ENCODE measurements at places on chromosomes 1 and 21.

DNA sequence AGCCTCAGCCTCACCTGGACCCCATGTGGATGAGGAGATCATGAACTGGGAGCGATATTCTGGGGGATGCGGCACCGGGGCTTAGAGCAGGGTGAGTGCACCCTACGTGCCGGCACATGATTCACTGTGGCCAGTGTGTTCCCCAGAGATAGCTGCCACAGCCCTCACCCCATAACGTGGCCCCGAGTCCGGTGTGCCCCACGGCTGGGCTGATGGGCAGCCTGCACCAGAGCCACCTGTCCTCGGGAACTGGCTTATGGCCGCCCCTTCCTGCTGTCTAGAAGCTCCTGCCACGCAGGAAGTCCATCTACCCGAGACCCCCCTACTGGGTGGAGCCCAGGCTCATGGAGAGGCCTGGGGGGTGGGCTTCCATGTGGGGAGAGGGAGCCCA, 39.1 kb upstream of the SLC19A1 start:
- DNase-seq, result no peak

- DNase-seq, result no peak
Measured at GRCh38 chr1:147142886-147143285, 29.4 kb downstream of the PRKAB2 start.

- no peak for DNase-seq
Measured at GRCh38 chr1:66490816-66491215, 43.1 kb upstream of the SGIP1 start.

DNA sequence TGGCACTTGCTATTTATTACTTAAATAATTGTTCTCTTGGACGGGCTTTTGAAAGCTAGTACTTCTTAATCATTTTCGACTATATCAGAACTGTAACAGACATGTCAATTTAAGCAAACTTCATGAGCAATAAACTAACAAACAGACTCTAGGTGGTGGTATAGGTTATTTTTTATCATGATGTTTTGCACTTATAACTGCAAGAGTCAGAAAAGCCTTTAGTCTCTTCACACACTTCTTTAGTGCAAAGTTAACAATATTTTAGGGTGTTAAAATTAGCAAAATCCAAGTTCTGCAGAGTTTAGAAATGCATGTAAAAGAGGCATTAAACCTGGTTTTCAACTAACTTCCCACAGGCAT, 2.2 kb downstream of the NRIP1 start:
- no peak for DNase-seq

DNA sequence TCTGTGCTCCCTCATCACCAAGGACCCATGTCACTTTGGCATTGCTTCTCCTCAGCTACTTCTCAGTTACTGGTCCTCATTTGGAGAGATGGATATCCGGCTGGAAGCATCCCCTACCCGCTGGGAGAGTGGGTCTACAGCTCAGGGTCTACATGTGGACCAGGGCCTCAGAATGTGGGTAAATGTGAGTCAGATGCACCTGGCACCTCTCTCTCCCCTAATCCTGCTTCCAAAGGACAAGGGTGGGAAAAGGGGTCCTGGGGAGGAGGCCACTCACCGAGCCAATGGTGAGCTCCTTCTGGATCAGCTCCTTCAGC, 908 bp downstream of the S100A6 start:
- DNase-seq, result no peak

DNA sequence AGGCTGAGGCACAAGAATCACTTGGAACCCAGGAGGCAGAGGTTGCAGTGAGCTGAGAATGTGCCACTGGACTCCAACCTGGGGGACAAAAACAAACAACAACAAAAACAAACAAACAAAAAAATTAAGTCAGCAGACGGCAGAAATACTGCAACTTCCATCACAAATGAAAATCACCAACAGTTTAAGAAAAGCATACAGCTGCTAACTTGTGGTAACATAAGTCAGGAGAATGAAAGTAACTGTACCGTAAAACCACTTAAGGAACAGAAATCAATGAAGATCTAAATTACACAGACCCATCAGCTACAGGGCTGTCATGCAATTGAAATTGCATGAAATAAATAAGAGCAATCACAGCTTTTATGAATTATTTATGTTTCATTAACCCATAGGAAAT, 25.0 kb downstream of the MCOLN2 start:
- no peak for DNase-seq

- DNase-seq, result no peak
Measured at GRCh38 chr1:101914473-101915242, 82.1 kb downstream of the OLFM3 start.

GRCh38 chr1:86950712-86951419, 36.4 kb downstream of the HS2ST1 start:
- no peak for DNase-seq

- DNase-seq, result no peak
Measured at GRCh38 chr1:45887156-45887842, 83.9 kb downstream of the MAST2 start.

- no peak for DNase-seq
Measured at GRCh38 chr1:226519716-226520598, 28.6 kb upstream of the STUM start.

DNA sequence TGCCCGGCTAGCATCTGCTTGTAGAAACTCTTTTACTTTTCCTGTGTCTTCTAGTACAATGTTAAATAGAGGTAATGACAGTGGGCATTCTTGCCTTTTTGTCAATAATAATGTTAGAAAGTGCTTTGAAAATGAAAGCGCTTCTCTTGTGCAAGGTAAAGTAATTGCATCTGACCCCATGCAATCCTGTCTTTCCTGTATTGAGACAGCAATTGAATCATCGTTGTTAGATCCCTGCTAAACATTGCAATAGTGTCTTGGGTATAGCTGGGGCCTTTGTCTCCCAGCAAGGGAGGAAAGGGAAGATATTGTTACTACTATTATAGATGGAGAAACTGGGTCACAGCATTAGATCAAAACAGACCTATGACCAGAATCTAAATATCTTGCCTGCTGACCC, 80.9 kb downstream of the TLR5 start:
- DNase-seq, result no peak

- no peak for DNase-seq
Measured at GRCh38 chr1:39933956-39934941, 20.7 kb upstream of the MFSD2A start.

- DNase-seq, result no peak
Measured at GRCh38 chr1:113861641-113862040, 9.9 kb downstream of the PTPN22 start.

GRCh38 chr1:171141688-171142415, 43.2 kb upstream of the FMO2 start:
- no peak for DNase-seq

DNA sequence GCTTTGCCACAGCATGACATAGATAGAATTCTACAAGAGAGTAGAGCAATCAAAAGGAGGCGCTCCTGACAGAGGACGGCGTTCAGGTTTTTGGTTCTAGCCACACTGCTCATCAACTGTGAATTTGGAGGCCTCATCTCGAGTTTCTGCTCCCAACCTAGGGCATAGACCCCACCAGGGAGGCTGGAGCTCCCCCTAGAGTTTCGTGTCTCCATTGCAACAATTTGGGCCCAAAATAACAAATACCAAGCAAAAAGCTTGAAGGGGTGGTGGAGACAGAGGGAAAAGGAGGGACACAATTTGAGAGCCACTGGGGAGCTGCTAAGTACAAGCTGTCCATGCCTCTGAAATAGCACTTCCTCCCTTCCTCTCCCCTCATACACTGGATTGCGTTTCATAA, 297.0 kb downstream of the GPATCH2 start:
- peak; percentile 69 for DNase-seq

DNA sequence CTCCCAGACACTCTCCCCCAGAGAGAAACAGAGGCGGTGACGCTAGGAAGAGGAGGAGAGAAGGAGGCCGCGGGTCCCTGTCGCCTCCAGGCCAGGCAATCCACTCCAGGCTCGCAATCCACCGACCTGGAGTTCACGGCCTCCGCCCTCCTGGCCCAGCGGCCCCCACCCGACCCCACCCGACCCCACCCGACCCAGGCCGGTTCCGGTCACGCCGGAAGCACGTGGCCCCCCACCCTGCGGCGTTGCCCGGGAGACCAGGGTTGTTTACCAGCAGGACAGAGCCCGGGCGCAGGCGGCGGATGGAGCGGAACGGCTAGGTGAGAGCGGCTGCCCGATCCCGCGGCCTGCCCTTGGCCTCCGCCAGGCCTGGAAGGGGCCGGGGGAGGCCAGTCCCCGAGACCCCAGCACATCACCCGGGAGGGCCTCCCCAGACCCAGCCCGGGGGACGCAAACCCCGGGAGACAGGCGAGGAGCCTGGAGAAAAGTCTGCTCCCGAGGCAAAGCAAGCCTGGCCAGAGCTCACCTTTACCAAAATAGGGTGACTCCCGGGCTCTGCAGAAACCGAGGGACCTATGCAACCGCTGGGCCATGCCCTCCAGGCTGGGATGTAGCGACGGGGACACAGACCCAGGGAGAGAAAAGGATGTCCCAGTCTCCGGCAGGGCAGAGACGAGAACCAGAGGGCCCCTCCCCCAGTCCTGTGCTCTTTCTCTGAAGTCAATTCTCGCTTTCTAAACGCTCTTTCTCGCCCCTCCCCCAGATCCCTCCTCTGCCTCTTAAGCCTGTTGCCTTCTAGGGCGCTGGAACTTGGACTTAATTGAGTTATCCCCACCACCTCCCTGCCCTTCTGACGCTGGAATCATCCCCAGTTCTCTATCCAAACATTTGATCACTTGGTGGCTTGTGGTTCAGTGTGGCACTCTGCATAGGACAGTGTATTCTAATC, at the start of the genes PLA2G2C and UBXN10:
Gene PLA2G2C (minus strand): TSS at position 685 of the 949 bp plus-strand sequence. CDS start 9,155 bp downstream, outside the sequence.
Gene UBXN10 (plus strand): TSS at position 263 of the 949 bp plus-strand sequence. CDS start 4,466 bp downstream, outside the sequence.
- no peak for DNase-seq

DNA sequence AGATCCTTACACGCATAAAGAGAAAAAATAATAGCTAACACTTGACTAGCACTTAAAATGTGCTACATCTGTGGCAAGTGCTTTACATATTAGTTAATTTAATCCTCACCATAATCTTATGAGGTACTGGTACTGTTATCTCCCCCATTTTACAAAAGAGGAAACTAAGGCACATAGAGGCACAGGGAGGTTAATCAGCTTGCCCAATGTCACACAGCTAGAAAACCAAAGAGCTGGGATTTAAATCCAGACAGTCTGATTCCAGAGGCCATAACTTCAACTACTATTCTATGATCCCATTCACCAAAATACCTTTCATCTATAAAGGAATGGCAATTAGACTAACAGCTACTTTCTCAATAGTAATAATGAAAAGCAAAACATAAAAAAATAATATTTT, 11.7 kb downstream of the SPOCD1 start:
- DNase-seq, result no peak

DNA sequence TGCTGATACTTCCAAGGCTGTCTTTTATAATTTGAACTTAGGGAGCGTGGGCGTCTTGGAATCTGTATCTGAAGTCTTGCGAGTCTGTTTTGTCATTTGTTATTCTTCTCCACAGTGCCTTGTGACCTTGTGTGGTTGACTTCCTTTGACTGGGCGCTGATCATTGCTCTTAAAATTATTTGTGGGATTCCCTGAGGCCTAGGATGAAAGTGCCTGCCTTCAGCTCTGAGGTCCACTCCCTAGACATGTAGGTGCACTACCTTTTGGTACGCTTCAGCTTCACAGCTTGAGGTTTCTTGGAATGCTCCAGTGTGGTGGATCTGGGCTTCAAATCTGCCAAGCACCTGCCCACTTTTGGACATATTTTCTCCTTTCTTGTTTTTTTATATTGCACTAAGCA, 50.2 kb upstream of the IGSF5 start:
- no peak for DNase-seq

DNA sequence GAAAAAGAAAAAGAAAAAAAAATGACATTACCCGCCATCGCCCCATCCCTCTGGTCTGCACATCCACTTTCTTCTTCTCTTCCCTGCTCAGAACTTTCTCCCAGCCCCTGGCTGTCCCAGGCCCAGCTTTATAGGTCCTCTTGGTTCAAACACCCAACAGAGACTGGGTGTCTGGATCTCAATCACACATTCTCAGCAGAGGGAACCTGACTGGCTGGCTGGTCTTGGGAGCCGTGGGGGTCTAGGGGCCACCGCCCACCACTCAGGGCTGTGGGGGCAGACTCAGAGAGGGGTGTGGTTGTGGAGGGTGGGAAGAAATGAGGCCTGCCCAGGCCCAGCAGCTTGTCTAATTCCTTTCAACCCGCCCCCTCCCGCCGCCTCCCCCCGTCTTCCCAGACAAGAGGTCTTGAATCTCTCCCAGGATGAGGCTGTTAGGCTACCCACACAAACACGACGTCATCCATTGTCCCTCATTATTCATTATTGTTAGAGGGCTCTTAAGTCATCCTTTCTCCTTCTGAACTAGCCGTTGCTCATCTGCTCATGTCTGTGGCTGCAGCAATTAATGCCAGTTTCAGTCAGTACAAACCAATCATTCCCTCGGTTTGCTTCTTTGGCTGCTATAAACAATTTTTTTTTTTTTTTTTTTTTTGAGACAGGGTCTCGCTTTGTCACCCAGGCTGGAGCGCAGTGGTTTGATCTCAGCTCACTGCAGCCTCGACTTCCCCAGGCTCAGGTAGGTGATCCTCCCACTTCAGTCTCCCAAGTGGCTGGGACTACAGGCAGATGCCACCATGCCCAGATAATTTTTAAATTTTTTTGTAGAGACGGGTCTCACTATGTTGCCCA, 40.6 kb upstream of the CLIC4 start:
- peak; percentile 22 for DNase-seq

GRCh38 chr1:115401676-115402075, 63.6 kb upstream of the NGF start:
- DNase-seq, result no peak

- DNase-seq, result no peak
Measured at GRCh38 chr1:227913396-227913763, 34.4 kb downstream of the WNT9A start.

DNA sequence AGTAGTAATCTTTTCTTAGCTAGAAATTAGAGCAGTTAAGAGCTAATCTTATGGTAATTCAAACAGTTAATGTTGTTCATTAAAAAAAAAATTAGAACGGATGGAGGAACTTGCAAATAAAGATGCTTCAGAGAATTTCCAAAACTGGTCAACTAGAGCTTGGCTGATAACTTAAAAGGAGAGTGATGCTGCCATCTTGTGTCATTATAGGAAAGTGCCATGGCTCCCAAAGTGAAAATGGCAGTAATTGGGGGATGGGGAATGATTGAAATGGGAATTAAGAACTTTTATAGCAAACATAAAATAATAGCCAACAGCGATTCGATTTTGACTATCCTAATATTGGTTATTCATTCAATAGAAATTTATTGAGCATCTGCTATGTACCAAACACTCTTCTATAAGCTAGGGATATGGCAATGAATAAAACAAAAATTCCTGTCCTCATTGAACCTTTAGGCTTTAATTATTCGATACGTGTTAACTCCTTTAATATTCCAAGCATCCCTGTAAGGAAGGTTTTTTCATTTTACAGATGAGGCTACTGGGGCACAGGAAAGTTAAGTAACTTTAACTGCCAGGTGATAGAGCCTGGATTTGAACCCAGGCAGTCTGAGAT, 5.7 kb upstream of the PLPP3 start:
- DNase-seq, result peak; percentile 54

- DNase-seq, result no peak
Measured at GRCh38 chr21:37974081-37974480, 57.8 kb upstream of the KCNJ6 start.

DNA sequence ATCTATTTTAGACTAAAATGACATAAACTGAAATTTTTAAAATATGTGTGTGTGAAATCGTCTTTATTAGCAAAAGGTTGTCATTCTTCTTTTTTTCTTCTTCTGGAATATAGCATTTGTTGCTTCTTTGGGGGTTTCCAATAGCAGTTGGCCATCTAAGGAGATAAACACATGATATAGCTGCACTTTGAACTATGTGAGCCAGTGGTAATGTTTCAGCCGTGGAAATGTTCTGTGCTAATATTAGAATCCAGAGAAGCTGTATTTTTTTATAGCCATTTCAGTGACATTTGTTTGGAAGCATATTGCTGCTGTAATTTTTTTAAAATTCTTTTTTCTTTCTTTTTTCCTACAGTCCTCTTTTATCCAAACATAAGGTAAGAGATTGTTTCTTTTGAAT, 75.1 kb downstream of the CNST start:
- DNase-seq, result no peak

GRCh38 chr1:232980986-232981560, 30.7 kb downstream of the NTPCR start:
- no peak for DNase-seq
